Occipital lobe (tissue), 3 donors: ENCODE measurements at places on chromosomes 5 and 9. TPM values are rescaled to one million over a fixed set of nuclear protein-coding genes. Genes with fewer than 3 reads are reported as not detected.

EGFLAM gene
- total RNA-seq = 3.1 TPM

BHMT2 gene
- 0.62 TPM for total RNA-seq

DNA sequence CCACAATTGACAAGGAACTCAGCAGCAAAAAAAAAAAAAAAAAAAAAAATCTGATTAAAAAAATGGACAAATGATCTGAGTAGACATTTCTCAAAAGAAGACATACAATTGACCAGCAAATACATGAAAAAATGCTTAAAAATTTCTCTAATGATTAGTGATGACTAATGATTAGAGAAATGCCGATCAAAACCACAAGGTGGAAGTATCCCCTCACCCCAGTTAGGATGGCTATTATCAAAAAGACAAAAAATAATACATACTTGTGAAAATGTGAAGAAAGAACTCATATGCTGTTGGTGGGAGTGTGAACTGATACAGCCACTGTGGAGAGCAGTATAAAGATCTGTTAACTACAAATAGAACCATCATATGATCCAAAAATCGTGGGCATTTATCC is 245.3 kb downstream of the OSTF1 start:
- no peak for DNase-seq

- DNase-seq = no peak
Observed at GRCh38 chr5:174096619-174097018, 51.1 kb downstream of the NSG2 start.

DNA sequence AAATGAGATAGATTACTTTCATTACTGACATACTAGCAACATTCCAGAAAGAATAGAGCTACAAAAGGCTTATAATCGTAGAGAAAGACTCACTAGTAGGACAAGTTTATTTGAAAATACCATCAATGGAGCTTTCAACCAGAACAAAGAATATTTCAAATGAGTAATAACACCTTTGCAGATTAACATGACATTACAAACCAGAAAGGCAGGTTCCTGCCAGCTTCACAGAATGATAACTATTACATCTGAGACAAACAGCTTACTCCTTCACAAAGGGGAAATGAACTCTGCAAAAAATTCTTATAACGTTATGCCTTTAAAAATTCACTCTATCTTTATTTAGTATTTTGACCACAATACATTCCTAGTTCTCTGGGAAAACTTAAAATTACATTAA is 103.1 kb downstream of the EPB41L4A start:
- no peak for DNase-seq
